ENCODE measurements at places on chromosomes 16 and 17.

- peak; percentile 1 for DNase-seq
Observed at GRCh38 chr16:59698346-59699020, 964.4 kb upstream of the GOT2 start.

GRCh38 chr16:65965628-65966027, 400.9 kb upstream of the CDH5 start:
- peak; percentile 20 for DNase-seq

DNA sequence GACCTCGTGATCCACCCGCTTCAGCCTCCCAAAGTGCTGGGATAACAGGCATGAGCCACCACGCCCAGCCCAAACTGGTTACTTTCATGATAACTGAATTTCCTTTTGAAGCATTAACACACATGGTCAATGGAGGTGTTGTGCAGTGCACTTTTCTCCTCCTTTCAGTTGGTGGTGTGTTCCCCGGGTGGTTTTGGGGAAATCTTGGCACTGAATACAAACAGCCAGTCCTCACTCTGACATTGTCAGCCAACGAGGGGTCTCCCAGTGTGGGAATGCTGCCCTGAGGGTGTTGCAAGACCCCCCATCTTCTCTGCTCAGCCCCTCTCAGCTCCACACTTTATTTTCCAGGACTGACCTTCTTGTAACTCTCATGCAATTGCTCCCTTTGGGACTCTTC, 70.5 kb downstream of the SOX9 start:
- DNase-seq, result no peak

DNA sequence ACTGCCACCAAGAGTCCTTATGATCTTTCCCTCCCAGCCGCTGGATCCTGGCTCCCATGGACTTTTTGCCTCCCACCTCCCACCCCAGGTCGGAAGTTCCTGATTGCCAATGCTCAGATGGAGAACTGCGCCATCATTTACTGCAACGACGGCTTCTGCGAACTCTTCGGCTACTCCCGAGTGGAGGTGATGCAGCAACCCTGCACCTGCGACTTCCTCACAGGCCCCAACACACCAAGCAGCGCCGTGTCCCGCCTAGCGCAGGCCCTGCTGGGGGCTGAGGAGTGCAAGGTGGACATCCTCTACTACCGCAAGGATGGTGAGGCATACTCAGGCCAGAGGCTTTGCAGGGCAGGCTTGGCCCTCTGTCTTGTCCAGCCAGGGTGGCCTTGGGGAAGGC, 893 bp downstream of the KCNH6 start:
- no peak for DNase-seq

DNA sequence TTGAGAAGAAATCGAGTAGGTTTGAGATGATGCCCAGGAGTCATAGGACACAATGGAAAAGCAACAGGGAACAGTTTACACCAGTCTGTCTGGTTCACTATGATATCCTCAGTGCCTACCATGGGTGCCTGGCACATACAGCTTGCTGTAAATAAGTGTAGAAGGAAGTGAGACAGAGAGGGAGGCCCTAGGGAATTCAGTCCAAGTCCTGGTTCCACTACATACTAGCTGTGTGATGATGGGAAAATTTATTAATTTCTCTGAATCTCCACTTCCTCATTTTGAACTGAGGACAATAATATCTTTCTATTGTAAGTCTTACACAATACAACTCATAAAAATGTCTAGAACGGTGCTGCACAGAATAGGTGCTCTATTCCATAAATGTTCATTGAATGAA, 53.3 kb upstream of the LYRM9 start:
- DNase-seq, result no peak

DNA sequence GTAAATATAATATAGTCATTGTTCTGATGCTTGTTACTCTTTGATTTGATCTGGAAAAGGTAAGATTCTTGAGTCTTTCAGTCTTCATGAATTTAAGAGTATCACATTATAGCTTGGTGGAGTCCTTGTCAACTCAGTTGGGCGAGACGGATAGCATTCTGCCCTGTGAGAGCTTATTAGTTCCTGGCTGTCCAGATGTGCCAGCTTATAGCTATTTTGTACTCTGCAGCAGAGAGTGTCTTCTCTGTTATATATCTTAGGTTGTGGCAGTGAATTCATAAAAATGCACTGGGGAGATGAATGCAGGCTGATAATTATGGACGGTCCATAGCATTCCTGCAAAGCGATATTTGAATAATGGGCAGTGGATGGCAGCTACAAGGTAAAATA, 51.0 kb upstream of the CRISPLD2 start:
- no peak for DNase-seq

GRCh38 chr16:85510041-85510659, 103.0 kb upstream of the GSE1 start:
- DNase-seq, result no peak

- DNase-seq, result peak; percentile 79
Observed at GRCh38 chr17:29929533-29930408, at the start of gene SSH2. Gene SSH2 (minus strand): TSS chr17:29930228. CDS start chr17:29930000, 228 bp downstream.

GRCh38 chr16:20671903-20672302, 25.6 kb downstream of the ACSM1 start:
- DNase-seq, result no peak

- no peak for DNase-seq
Observed at GRCh38 chr17:32993977-32994376, 2.3 kb downstream of the SPACA3 start.

DNA sequence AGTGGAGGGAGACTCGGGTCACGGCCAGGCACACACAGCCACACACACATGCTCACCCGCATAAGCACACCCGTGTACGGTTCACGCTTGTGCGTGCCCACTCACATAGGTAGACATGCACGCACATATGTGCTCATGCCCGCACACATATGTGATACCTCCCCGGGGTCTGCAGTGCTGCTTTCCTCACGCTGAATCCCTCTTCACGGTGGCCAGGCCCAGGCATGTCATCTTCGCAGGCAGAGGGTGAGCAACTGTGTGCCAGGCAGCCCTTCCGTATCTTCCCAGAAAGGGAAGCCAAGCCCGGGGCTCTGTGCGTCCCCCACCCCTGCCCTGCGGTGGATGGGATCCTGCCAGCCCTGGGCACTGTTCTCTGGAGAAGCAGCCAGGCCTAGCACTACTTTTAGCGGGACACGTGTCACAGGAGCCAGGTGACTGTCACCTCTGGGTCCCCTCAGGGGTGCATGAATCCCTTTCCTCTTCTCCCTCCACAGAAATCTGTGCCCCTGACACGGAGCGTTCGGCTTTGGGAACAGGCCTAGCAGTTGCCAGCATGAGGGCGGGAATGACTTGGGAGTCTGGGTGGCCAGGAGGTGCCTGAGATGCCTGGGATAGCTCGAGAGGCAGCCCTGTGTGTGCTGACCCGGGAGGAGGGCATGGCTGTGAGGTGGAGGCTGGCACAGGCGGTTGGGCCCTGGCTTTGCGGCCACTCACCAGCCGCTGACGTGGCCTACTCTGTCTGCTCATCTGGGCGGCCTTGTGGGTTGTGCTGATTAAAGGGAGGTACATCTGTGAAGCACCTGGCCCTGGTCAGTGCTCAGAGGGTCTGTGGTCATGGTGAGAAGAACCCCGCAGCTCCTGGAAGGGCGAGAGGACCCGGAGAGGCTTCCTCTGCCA, 47.5 kb downstream of the BAIAP2 start:
- DNase-seq, result no peak

- DNase-seq, result no peak
Observed at GRCh38 chr17:14359163-14360020, 58.5 kb downstream of the HS3ST3B1 start.

- no peak for DNase-seq
Observed at GRCh38 chr17:45739786-45740185, 44.3 kb upstream of the CRHR1 start.

- DNase-seq, result no peak
Observed at GRCh38 chr17:50266384-50267073, 7.7 kb upstream of the TMEM92 start.

- DNase-seq, result no peak
Observed at GRCh38 chr17:1272701-1273100, 2.5 kb downstream of the BHLHA9 start.

- DNase-seq, result peak; percentile 74
Observed at GRCh38 chr16:75265911-75266701, 14.7 kb upstream of the BCAR1 start.

DNA sequence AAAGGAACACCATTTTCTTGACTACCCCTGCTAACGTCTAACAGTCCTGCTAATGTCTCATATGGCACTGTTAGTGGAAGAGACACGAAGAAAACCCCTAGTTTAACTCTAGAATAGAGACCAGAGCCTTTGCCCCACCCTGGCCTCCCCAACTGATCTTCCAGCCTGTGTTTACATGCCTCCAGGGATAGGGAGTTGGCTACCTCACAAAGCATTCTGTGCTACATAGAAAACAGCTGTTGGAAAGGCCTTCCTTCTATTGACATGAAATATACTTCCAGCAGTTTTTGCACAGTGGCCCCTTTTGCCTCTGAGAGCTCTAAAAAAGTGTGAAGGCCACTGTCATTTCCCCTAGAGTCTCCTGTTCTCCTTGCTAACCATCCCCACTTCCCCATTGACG, 73.1 kb downstream of the ASIC2 start:
- no peak for DNase-seq

GRCh38 chr17:18016426-18016825, 22.5 kb downstream of the ATPAF2 start:
- no peak for DNase-seq

- no peak for DNase-seq
Observed at GRCh38 chr16:48546774-48547173, 63.2 kb downstream of the N4BP1 start.

- DNase-seq, result no peak
Observed at GRCh38 chr16:10761373-10761772, 17.7 kb downstream of the NUBP1 start.

- peak; percentile 49 for DNase-seq
Observed at GRCh38 chr17:73657473-73658116, 13.3 kb upstream of the SDK2 start.

DNA sequence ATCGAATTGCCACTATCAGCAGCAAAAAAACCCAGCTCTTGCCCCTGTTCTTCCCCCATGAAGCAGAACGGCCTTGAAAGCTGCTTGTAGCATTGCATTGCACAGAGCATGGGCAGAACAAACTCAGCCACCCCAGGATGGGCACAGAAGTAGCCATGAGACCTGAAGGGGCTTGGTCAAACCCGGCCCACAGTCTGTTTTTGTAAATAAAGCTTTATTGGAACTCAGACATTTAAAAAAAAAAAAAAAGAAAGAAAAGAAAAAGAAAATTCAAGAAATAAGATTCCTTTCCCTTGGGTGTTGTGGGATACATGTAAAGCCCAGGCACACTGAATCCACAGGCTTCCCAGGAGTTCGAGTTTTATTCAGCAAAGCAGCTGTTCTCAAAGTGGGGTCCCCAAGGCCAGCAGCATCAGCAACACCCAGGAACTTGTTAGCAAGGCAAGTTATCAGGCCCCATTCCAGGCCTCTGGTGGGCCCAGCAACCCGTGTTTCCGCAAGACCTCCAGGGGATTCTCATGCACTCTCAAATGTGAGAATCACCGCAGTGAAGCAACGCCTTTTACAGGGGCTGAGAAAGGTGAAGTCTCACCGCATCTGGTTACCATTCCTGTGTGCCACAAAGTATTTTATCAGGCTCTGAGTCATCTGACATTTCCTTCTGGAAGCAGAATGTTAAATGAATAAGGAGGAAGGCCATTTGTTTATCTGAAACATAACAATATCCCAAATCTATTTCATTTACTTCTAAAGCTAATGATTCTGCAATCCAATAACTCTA, 108.2 kb downstream of the SLC39A11 start:
- peak; percentile 67 for DNase-seq

Measured in RWPE1 (cell line).